ENCODE measurements at places on chromosomes 3 and 15.
A peak's percentile ranks its signal among the peaks of the same experiment; 100 is the strongest.

GRCh38 chr15:63765338-63765737, 68.4 kb downstream of the HERC1 start:
- DNase-seq: no peak

DNA sequence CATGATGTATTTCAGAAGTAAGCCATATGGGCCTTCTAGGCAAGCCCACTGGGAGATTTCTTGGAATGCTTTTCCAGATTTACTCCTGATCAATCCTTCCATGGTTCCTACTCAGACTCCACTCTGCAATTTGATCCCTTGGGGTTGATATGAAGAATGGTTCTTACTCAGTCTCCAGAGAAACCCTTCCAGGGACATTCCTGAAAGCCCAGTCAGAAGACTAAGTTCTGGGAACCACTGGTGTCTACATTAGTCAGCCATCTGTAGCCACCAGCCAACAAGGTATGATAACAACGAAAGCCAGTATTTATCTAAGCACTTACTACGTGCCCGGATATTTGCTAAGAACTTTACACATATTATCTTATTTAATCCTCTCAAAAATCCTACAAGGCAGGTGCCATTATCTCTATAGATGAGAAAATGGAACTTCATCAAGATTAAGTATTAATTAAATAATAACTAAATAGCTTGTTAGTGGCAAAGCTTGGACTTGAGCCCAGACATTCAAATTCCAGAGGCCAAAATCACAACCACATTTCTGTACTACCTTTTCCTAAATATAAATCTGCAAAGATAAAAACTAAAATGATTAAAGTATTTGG, 32.7 kb downstream of the ZNF385D start:
- no peak for DNase-seq

DNA sequence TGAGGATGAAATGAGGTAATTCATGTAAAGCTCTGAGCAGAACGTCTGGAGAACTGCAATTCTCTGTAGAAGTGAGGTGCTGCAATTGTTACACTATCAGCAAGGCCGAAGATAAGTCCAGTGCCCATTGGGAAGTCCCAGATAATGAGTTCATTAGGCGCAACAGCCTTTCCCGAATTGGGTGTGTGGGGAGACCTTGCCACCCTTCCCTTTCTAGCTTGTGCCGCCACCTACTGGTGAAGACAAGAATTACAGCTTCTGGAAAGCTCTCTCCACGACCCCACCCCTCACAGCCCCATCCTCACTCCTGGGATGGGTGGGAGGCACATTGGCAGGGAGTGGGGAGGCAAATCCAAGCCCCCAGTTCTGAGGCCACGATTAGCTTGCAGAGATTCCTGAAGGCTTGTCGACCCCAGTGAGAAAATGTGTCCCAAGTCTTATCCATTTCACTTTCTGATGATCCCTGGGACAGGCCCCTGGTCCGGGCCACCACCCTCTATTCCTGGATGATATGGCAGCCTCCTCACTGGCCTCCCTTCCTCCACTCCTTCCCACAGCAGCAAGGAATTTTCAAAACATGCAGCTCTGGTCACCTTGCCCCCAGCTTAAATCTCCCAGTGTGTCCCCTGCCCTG, 36.4 kb downstream of the FAM3D start:
- peak; percentile 59 for DNase-seq

DNA sequence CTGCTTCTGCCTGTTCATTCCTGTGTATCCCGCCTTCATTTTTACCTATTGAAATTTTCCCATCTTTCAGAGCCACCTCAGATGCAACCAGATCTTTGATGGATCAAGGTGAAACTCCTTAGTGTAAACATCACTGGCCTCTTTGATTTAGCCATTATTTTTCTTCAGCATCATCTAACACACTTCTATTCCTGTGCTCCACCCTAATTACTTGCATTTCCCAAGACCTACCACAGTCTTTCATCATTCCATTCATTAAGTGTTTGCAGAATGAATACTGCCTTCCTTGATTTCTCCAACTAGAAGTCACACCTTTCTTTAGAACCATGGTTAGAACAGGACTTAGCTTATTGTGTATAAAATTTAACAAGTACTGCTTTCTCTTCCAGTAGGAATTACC, 55.5 kb upstream of the SKIL start:
- no peak for DNase-seq

DNA sequence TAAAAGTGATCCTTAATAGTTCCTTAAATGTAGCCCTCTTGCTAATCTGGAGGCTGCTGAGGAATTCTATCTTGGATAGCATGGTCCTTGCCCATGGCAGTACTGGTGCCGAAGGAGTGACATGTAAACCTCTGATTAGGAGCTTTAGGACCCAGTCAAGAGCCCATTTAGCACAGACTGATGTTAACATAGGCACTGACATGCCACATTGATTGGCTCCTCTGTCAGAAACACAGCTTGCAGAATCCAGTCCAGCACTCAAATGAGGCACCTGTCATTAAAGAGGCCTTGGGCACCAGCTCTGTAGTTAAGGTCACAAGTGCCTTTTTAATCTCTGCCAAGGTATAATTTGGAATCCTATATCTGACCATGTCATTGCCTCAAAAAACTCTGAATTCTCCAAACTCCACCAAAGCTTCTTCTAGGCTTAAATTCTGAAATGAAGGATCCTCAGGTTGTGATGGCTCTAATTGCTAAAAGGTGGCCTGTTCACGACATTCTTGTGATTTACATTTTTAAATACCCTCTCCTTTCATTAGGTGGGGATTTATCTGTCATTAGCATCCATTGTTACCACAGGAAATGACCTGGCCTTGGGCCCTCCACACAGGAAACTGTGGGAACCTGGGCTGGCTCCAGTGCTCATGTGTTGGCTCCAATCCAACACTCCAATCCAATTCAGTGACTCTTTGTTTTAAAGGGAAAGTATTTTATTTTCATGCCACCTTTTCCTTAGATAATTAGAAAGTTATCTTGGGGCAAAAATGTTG, 57.3 kb upstream of the RNF7 start:
- DNase-seq: no peak

DNA sequence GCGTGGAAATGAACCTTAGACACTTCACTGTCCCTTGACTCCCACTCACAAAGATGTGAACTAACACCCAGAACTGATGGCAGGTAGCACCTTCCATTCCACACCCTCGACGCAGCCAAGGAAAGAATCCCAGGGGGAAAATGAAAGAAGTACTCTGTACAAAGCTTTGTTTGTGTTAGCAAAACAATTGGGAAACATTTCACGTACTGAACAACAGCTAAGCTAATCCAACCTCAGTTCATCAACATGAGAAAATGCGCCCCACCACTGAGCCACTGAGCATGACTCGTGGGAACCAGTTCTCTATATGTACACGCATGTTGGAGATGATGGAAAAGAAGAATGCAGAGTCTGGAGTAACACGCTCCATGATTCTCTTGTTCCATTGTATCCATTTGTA, 32.0 kb downstream of the CORO2B start:
- DNase-seq: no peak

DNA sequence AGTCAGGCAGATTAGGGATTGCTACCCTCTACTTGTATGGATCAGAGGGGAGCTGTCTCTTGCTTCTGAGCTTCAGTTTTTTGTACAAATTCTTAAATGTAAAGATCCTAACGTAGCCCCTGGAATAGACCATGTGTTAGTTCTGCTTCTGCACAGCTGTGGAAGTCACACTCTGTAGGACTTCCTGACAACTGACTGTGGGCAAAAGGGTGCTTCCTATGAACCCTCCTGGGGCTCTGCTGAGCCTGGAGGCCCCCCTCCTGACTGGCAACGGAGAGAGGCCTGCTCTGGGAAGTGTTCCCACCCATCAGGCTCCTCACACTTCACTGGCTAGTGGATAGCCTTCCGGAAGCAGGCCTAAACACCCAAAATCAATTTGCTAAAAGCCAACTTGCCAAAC, 131.0 kb downstream of the RPLP1 start:
- DNase-seq: no peak

GRCh38 chr3:65979731-65980130, 59.0 kb downstream of the MAGI1 start:
- no peak for DNase-seq

DNA sequence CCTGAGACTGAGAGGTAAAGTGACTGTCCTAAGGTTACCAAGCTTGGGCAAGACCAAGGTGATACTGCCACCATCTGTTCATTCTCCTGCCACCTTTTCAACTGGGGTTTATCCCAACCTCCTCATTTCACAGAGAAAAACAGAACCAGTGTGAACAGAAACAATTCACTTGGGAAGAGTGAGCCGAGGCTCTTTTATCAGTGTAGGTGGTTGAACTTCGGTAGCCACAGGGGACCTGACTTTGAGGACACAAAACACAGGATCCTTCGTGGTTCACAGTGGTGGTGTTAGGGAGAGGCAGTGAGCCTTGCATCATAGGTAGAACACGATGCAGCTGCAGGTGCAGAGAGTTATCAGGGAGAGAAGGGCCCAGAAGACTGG, 72.8 kb upstream of the ICE2 start:
- no peak for DNase-seq

DNA sequence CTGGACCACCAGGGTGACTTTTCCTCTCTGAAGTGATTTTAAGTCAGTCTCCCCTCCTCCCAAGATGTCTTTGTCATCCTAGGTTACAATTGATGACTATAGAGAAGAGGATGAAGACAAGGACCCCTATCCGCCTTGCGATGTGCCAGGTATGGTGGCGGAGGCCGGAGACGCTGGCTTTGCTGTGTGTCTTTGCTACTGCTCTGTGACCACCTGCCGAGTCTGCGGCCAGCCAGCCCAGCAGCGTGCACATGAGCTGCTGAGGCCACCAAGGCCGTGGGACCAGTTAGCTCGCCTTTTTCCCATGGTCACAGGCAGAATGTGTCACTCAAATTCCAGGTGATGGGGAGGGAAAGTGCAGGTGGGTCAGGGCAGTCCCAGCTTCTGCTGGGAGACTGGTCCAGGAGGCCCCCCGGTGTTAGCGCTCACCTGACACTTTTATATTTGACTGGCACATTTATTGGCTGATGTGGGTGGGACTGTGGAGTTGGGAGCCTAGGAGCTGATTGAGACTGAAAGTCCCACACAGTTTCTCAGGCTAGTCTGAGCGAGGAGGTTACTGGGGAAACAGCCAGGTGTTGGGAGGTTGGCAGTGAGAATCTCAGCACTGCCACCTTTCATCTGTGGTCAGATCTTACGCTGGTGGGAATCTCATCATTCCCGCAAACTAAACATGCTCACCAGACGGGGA, 114.1 kb downstream of the CHDH start:
- DNase-seq: no peak

- no peak for DNase-seq
Observed at GRCh38 chr3:33704891-33705290, 13.2 kb downstream of the CLASP2 start.

- DNase-seq: no peak
Observed at GRCh38 chr15:38225381-38225780, 27.3 kb upstream of the SPRED1 start.

- DNase-seq: no peak
Observed at GRCh38 chr3:127784865-127785710, 37.2 kb downstream of the MGLL start.

DNA sequence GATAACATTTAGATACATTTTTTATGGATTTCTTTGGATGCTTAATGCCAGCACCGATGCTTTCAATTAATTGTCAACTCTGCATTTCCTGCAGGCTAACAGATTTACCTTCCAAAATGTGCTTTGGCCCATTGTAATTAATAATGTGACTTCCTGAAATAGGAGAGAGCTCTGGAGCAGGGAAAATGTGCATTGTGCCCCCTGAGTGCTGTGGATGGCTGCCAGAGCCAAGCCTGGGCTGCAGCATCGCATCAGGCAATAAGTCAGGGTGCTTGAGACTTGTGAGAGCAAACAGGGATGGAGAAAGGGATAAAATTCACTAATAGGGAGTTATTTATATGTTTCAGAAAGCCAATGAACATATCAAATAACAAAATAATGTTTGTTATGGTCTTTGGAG, 133.8 kb downstream of the MOBP start:
- no peak for DNase-seq

- no peak for DNase-seq
Observed at GRCh38 chr3:151387432-151387831, 2.9 kb upstream of the P2RY12 start.

DNA sequence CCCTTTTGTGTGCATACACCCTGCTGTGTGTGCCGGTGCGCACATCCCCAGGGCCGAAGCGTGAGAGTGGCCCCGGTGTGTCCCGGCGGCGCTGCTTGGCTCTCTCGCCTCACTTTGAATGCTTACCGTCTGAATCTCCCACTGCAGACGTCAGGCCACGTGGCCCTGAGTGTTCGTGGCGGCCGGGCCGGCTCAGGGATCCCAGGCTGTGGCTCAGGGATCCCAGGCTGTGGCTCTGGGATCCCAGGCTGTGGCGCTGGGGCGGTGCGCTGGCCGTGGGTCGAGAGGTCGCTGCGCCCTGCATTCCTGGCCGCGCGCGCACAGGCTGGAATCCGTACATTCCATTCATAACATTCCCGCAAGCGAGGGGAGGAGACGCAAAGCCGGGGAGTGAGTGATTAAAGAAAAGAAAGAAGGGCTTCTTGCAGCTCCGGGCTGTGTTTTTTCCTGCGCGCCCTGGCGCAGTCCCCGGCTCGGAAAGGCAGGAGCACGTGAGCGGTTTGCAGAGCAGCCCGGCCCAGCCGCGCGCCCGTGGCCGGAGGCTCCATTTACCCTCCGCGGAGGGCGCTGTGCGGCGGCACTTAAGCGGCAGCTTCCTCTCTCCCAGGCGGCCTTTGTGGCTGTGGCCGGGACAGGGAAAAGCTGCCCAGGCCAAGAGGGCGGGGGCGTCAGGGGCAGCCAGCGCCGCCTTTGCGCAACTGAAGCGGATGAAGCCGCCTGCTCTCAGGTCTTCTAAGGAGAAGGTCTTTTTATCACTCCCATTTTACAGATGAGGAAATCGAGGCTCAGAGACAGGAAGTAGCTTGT, 87.0 kb upstream of the ALDH1L1 start:
- DNase-seq: peak; percentile 79

DNA sequence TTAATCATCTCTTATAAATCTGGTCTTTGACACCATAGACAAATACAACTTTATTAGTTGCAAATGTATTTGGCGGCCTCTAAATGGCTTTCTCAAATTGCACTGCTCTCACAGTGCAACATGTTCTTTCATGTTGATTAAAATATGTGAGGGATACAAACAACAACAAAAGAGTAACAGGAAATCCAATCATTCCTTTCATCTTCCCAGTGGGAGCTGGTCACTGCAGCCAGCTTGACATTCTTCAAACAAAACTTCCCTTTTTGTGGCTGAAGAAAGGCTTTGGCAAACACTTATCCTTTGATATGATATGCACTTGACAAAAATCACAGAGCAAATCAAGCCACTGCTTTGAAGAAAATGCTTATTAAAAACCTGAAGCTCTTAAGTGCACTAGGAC, 973.6 kb downstream of the EPHA3 start:
- DNase-seq: no peak

GRCh38 chr3:33461097-33461496, 20.9 kb upstream of the UBP1 start:
- DNase-seq: no peak

GRCh38 chr3:71350998-71351397, 232.5 kb downstream of the FOXP1 start:
- no peak for DNase-seq

DNA sequence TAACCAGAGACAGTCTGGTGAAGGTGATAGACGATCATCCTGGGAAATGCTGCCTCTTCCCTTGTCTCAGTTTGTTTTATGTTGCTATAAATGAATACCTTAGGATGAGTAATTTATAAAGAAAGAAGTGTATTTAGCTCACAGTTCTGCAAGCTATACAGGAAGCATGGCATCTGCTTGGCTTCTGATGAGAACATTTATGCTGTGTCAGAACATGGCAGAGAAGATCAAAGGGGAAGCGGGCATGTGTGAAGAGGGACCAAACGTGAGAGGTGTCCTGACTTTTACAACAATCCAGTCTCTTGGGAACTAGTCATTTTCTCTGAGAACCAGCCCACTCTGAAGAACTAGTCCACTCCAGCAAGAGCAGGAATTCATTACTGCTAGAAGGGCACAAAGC, 9.6 kb downstream of the CMC1 start:
- DNase-seq: no peak

Measured in left renal cortex interstitium (tissue), 4 donors.